ENCODE measurements at places on chromosomes 4 and X.
A peak's percentile ranks its signal among the peaks of the same experiment; 100 is the strongest.

DNA sequence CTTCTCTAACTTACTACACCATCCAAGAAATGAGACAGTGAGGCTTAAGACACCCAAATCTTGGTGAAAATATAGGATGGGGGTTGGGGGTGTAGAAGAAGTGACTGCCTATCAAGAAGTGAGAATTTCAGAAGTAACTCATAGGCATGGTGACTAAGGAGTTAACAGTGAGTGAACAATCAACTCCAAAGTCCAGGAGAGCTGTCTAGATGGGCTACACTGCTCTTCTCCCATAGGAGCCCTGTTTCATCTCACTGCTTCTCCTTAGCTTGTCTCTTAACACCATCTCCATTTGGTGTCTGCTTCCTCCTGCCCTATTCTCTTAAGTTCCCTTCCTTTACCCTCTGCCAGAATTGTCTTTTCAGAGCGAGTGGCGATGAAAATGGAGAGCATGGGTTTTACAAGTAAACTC lies 22.7 kb downstream of the FABP2 start:
- DNase-seq, result no peak

GRCh38 chr4:159206427-159206871 lies 103.6 kb downstream of the RAPGEF2 start:
- no peak for DNase-seq

DNA sequence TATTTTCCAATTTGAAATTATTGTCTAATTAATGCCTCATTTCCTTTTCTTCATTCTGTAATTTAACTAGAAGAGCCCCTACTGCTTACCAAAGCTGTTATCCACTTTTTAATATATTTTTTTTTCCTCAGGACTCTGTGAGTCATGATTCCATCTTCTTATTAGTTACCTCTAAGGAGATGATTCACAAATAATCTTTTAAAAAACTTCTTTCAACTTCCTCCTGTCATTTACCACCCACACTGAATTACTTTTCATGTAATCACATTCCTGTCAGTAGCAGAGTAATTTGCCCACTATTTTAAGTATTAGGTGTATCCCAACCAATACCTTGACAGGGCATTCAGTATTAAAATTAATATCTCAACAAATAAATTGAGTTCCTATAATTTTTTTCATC lies 470.9 kb upstream of the ADGRL3 start:
- no peak for DNase-seq

DNA sequence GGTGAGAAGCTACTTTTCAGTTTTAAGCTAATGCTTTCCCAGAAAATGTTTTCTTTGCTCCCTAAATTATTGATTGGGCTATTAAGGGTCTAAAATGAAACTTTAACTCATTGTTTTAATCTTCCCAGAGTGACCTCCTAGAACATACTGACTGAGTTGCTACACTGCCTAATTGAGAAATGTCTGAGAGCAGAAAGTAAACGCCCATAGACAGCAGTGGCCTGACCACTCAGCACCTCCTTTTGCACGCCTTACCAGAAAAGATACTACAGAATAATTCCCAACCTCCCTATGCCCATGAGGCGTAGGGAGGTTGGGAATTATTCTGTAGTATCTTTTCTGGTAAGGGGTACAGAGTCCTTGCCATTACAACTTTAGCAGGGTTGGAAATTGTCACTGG lies 381.8 kb upstream of the LCORL start:
- no peak for DNase-seq

DNA sequence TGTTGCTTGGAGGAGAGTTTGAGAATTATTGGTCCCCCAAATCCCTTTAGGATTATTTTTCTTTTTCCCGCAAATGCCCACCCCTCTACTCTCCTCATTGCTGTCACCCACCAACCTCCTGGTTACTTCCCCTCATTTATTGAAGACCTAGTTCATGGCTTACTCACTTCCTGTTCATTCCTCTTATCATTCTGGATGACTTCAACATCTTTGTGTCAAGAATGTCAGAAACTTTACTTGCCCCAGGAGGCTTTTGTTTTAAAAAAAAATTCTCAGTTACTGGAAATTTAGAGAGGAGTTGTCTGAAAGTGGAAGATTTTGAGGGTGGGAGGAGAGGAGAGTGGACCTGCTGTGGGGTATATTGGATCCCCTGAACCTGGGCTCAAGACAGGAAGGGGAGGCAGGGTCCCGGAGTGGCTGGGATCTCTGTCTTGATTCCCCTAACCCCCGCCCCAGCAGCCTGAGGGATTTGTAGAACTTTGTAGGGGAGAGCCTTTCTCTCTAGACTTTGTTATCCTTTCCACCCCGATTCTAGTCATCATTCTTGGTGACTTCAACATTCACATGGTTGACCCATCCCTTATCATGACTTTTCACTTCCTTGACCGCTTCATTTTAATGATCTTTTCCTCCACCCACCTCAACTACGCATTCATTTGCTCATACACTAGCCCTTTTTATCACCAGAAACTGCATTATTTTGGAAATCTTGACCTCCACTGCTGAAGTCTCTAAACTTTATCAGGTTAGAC lies 69.9 kb upstream of the ESX1 start:
- no peak for DNase-seq

- no peak for DNase-seq
Measured at GRCh38 chr4:103364083-103364482, 165.9 kb upstream of the CENPE start.

GRCh38 chrX:44422631-44423030 lies 79.2 kb upstream of the EFHC2 start:
- DNase-seq, result no peak

GRCh38 chr4:78784236-78784865 lies 8.2 kb downstream of the BMP2K start:
- no peak for DNase-seq

GRCh38 chr4:156330436-156331031 lies 376.9 kb upstream of the CTSO start:
- no peak for DNase-seq

DNA sequence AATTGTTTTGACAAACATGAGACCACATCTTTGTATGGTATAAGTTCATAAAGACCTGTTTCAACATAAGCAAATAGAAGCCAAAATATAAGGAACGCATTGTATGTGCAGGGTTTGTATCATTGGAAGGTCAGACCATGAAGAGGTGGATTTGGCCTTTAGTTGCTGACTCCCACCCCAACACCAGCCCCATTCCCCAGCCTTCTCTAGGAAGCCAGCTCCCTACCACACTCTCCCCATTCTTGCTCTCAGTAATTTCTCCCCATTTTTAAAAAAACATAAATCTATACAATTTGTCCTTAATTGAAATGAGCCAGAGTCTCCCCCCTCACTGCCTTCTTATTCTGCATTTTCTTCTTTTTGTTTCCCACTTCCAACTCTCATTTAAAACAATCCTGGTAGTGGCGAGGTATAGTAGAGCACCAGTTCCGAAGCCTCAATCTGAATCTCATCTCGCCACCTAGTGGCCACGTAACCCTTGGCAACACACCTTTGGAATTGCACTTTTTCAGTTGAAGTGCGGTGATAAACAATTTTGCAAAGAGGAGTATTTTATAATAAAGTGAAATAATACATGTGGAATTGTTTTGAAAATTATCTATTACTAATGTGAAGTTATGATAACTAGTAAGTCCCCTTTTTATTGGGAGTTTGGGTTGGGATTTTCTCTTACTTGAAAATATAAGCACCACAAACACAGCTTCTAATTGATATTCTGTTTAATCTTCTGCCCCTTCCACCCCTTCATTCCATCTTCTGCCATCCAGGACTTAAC lies 126.6 kb downstream of the ASB9 start:
- DNase-seq, result peak; percentile 22

- DNase-seq, result no peak
Measured at GRCh38 chr4:135368831-135369230, 1167.2 kb upstream of the PABPC4L start.

GRCh38 chrX:126485409-126485808 lies 67.2 kb downstream of the DCAF12L1 start:
- no peak for DNase-seq

DNA sequence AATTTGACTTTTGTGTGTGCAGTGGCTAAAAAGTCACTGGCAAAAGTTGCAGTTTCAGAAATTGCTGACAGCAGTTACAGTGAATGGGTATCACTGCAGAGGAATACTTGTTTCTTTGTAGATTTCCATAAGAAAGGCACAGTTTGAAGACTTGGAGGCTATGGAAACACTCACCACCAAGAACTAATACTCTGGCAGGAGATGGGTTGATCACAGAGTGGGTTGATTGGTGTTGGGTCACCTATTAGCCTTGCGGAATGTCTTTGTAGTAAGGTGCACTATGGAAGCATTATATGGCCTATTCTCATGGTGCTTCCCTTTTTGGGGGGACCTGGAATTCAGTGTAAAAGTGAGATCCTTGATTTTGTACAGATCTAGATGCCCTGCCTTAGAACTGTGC lies 502.8 kb downstream of the CFAP47 start:
- no peak for DNase-seq

GRCh38 chr4:108119199-108119800 lies 49.4 kb downstream of the LEF1 start:
- no peak for DNase-seq

DNA sequence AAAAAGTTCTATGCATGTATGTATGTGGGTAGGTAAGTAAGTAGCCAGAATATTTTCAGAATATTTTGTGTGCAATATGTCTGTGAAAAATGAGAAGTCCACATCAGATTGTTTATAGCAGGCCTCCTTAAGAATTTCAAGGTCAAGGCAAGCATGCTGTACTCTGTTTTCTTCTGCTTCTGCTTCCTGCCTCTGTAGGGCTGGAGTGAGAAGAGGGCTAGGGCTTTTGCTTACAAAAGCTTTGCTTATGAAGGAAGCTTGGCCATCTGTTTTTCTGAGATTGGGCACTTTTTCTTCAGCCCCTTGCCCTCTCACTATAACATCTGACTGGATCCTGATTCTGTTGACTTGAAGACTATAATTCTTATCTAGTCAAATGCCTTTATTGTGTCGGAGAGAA lies 150.4 kb downstream of the EMCN start:
- DNase-seq, result no peak

GRCh38 chr4:186924723-186925122 lies 201.1 kb upstream of the FAT1 start:
- DNase-seq, result no peak

- DNase-seq, result no peak
Measured at GRCh38 chrX:100643956-100644860, at the start of gene SRPX2. TSS of gene SRPX2 (plus strand) at chrX:100644199. CDS start at chrX:100646323, 2,124 bp downstream.

DNA sequence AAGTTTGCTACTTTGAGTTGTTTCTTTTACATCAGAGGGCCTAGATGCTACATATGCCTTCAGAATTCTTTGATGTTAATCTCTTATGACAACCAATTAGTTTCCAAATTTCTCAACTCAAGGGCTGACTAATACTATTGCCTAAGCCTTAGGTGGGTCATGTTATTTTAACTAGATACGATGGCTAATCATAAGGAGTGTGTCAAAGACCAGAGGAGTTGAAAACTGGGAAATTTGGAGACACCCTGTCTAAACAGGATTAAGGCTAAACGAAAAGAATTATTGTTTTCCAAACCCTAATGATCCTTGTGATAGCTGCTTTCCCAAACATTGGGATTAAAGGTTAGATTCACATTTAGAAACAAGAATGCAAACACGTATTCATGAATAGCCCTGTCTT lies 228.5 kb downstream of the PCDH7 start:
- no peak for DNase-seq

DNA sequence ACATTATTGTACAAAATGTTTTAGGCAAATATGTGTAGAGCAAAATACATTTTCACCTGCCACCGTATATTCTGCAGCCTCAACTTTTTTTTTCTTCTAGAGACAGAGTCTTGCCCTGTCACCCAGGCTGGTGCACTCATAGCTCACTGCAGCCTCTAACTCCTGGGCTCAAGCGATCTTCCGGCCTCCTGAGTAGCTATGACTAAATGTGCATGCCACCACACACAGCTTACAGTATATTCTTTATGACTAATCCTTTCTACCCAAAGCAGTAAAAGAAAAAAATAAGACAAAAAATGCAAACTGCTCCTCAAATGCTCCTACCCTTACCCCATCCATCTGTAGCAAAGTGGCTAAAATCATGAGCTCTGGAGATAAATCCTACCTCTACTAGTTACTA lies 426.3 kb downstream of the KCNIP4 start:
- DNase-seq, result no peak

DNA sequence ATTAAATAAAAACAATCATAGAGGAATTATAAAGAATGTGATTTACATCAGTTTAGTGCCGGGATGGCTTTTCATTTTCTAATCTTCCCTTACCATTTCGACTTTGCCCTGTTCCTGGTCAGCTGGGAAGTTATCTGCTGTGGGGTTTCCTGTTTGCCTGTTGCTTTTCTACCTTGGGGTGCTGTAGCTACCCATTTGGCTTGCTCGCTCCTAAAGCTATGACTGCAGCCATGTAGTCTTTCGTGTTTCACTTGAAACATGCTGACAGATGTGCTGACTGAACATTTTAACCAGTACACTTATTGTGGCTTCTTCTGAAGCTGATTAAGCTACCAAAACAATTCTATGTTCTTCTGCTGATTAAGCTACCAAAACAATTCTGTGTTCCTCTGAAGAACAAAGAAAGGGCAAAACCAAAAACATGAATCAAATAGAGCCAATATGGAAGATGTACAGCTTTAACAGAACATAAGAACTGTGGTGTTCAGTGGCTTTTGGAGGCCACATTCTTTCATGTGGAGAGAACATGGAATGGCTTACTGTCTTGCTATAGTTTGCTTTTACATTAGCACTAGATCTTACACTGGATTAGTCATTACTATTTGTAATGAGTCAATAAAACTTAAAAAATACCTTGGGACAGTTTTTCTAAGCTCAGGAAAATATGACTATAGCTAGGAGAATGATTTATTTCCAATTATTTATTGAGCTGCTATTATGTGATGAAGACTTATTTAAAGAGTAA lies 440.4 kb downstream of the SPRY1 start:
- DNase-seq, result no peak

DNA sequence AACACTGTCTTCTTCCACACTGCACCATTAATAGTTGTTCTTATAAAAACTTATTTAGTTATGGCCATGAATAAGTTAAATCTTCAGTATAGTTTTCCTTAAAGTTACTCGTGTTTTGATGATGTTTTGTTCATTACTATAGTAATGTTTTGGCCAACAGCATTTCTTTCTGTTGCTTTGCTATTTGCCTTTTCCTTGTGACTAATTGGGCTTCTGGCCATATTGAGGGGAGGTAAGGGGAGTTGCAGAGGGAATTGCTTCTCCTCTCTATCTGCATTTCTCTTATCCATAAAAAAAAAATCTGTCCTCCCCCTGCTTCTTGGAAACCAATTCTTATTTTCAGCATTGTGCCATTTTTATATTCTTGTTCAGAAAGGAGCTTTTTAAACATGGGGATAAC lies 42.7 kb upstream of the ZCCHC12 start:
- no peak for DNase-seq

GRCh38 chr4:113141901-113142346 lies 92.5 kb downstream of the ANK2 start:
- DNase-seq, result no peak

DNA sequence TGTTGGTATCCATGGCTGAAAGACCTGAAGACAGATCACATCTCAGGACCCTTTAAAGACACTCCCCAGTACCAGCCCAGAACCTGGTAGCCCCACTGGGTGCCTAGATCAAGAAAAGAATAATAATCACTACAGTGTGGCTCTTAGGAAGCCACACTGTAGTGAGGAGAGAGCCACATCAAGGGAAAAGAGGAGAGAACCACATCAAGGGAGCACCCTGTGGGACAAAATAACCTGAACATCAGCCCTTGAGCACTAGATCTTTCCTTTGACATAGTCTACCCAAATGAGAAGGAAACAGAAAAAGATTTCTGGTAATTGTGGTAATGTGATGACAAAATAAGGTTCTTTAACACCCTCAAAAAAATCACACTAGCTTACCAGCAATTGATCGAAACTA lies 15.3 kb downstream of the RTL3 start:
- no peak for DNase-seq
